Activated naive CD4-positive, alpha-beta T cell treated with anti-CD3 and anti-CD28 coated beads, Interleukin-2, amount 50 U/mL, for 72 hours (primary cell): ENCODE measurements at places on chromosomes 13 and 19.
A peak's percentile ranks its signal among the peaks of the same experiment; 100 is the strongest.

DNA sequence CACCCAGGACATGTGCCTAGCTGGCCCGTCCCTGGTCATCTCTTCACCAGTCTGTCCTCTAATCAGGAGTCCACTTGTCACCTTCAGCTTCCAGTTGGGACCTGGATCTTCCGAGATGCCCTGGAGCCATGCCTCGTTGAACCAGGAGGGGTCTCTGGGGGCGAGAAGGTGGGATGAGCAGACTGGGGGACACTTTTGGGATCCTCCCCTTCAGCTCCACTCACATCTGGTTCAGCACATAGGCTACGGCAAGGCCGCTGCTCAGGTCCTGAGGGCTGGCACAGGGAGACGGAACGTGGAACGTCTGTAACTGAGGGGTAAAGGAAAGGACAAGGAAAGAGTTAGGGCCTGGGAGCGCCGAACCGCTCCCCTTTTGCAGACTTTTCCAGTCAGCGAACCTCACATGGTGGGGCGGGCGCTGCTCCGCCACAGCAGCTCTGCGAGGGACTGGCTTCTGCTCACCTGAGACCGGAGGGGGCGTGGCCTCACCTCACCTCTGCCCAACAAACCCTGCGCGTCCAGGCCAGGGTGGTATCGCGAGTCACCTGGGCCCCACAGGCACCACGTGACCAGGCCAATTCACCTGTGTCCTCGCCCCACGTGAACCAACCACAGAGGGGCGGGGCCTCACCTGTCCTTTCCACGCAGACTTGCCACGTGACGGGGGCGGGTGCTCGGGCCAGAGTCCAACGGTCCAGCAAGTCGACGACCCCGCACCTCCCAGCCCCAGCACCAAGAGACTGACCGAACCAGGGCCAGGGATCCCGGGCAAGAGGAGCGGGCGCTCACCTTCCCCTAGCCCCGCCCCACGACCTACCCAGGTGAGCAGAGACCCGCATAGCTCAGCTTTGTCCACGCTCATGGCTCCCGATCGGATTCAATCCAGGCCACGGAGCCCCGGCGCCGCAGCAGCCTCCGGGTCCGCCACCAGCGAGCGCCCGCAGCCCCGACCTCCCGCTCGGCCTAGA lies at the start of gene HOOK2:
TSS of gene HOOK2 (minus strand) at position 965 of the 968 bp plus-strand sequence. CDS start at position 862, 103 bp downstream.
- no peak for DNase-seq

GRCh38 chr19:45104658-45105349 lies 11.8 kb downstream of the PPP1R37 start:
- no peak for DNase-seq

GRCh38 chr13:32390048-32390447 lies 37.9 kb downstream of the N4BP2L1 start:
- no peak for DNase-seq

DNA sequence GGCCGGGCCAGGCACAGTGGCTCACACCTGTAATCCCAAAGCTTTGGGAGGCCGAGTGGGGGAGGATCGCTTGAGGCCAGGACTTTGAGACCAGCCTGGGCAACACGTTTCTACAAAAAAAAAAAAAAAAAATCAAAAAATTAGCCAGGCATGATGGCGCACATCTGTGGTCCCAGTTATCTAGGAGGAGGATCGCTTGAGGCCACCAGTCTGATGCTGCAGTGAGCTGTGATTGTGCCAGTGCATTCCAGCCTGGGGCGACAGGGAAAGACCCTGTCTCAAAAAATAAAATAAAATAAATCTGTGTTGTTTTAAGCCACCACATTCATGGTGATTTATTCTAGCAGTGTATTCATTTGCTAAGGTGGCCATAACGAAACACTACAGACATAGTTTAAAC lies 4.1 kb upstream of the DACT3 start:
- DNase-seq, result no peak

DNA sequence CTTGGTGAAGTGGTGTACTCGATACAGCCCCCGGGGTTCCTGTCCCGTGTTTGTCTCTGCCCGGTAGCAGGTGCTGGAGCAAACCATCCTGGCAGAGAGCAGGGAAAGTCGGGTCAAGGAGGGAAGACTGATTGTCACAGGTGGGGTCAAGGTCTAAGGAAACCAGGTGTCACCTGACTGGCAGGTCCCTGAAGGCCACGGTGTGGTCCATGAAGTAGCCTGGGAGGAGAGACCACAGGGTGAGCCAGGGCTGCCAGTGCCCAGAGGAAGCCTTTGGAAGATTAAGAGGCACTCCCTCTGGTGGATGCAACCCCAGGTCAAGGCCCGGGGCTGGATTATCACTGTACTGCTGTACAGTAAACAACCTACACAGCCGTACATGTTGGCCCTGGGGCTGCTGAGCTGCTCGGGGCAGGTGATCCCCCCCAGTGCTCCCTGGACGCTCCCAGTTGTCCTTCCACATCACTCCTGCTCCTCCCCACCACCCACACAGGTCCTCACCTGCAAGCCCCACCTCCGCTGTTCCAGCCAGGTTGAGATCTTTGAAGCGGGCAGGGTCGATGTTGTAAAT lies 6.0 kb upstream of the CCER2 start:
- DNase-seq, result no peak

DNA sequence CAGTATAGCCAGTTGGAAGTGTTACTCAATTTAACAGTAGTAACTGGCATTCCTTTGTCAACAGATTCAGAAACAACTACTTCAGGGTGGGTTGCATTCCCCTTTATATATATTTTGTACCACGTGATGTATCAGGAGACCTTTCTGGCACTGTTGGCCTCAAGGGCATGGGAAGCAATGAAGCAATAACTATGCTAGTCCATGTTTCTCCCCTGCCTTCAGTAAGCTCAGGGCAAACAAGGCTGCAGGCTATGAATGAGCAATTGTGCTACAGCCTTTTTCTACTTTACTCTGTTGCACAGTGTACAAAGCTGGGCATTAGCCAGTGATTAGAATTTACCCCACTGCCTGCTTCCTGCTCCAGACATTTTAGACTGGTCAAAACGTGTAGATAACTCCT lies 348.8 kb downstream of the GPC5 start:
- DNase-seq, result no peak

- no peak for DNase-seq
Measured at GRCh38 chr19:15320116-15320515, 12.2 kb downstream of the BRD4 start.

- DNase-seq, result no peak
Measured at GRCh38 chr19:41367848-41368301, 3.9 kb upstream of the B9D2 start.

GRCh38 chr19:31223740-31224534 lies 125.3 kb downstream of the TSHZ3 start:
- no peak for DNase-seq

GRCh38 chr19:40388481-40388880 lies 1.5 kb downstream of the HIPK4 start:
- no peak for DNase-seq

DNA sequence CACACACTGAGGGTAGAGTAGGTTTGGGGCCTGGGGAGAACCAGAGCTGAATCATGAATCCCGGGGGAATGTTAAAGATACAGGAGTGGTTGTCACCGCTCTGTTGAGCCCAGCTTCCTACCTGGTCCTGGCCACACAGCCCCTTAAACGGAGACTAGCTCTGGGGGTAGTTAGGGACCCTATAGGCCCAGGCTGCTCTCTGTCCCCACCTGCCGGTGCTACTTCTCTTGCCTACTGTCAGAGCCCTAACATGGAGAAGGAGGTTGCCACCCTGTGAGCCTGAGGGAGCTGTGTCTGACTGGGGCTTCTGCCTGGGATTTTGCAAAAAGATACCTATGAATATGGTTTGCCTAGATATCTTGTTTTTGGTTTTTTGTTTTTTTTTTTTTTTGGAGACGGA lies 36.6 kb upstream of the ZNF429 start:
- no peak for DNase-seq

DNA sequence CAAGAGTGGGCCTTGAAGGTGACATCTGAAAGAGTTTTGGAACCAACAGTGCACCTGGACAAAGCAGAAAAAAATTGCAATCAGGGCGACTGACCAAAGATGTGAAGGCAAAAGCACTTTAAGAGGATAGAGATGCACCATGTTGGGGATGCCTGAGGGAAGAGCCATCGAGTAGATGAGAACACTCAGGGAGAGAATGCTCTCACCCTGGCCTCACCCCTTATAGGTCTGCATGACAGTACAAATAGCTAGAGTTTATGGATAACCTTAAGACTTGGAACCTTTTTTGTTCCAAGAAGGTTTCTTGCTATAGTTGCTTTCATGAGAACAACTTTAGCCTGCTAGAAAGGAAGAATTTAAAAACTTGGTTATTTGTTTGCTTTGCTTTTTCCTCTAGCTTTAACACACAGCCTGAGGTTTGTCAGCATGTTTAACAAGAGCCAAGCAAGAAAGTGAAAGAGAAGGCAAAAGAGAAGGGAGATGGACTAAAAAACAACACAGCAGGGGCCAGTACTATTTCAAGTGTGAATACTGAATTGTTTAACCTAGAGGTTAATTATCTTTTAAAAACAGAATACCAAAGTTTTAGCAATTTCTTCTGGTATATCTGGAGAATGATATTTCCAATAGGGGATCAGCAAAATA lies 418.9 kb downstream of the DIAPH3 start:
- DNase-seq, result no peak

DNA sequence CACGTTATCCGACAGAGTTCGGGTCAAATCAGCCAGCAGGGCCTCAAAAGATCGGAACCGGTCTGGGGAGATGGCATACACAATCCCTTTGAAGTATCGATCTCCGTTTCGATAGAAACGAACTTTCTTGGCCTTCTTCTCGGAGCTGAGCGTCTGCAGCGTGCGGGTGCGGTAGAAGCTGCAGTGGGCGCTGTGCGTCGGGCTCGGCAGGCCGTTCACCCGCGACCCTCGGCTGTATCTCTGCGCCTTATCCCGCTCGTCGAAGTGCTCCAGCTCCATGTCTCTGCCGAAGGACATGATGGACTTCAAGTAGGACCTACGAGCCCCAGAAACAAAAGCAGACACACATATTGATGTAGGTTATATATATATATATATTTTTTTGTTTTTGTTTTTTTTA lies 5.3 kb downstream of the DCLK1 start:
- no peak for DNase-seq

DNA sequence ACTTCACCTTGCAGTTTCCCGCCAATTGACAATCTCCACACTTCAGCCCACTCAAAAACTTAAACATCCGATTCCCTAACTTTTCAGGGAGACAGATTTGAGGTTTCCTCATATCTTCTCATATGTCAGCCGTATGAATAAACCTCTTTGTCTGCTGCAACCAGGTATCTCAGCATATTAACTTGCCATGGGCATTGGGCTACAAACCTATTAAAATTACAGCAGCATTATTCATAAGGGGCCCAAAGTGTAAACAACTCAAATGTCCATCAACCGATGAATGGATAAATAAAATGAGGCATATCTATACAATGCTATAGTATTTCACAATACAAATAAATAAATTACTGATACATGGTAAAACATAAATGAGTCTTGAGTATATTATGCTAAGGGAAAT lies 179.4 kb upstream of the ATXN8OS start:
- DNase-seq, result no peak

- no peak for DNase-seq
Measured at GRCh38 chr19:38638461-38638860, 9.0 kb upstream of the ACTN4 start.

DNA sequence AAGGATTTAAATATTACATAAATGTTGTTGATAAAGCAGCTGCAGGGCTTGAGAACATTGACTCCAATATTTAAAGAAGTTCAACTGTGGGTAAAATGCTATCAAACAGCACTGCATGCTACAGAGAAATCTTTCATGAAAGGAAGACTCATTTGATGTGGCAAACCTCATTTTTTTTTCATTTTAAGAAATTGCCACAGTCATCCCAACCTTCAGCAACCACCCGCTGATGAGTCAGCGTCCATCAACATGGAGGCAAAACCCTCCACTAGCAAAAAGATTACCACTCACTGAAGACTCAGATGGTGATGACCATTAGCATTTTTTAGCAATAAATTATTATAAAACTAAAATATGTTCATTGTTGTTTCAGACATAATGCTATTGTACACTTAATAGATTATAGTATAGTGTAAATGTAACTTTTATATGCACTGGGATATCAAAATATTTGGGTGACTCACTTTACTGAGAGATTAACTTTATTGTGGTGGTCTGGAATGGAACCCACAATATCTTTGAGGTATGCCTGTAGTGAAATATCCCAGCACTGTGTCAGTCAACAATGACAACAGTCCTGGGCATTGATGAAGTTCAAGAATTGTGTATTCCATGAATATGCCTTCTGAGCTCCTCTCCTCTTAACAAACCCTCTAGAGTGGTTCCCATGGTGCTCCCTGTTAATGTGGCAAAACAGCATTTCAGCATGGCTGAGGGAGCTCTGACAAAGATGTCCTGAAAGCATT lies 52.4 kb upstream of the SOX21 start:
- peak; percentile 4 for DNase-seq

- no peak for DNase-seq
Measured at GRCh38 chr19:28881616-28882015, 331.3 kb downstream of the UQCRFS1 start.

DNA sequence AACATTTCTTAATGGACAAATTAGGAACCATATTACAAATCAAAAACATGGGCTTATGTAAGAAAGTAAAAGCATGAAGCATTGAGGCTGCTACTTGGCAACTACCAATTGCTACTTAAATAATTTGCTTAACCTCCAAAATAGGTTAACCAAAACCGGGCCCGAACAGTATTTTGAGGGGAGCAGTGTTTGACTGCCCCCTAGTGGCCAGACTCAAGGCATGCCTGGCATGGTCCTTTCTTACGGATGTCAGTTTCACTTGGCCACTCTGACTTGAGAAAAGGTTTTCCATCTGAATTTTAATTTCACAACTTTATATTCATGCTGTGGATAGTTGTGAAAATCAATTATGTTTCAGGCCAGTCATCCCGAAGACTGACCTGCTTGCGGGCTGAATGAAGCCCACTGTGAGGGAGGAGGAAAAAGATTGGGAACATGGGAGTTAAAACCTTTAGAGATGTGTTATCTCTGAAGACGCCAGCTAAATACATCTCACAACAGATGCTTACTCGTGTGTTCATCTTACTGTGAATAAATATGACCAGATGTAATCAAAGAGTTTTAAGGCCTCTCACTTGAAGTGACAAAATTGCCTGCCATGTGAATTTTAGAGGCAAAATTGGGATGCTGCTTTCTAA lies 2.9 kb downstream of the RXFP2 start:
- no peak for DNase-seq

DNA sequence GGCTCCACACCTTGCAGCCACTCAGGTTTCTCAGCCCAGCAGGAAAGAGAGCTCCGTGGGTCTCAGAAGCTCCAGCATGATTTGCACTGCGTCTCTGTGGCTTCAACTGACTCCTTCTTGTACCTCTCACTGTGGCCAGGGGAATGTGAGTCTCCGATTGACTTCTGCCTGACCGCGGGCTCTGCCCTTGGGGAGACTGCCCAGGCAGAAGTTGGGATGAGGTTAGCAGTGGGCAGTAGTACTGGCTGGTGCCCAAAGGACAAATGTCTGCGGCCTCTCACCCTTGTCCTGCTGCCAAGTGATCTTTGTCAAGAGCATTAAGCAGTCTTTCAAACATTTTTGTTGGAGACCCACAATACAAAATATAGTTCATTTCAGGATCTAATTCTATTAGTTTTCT lies 34.4 kb upstream of the FXYD3 start:
- no peak for DNase-seq

GRCh38 chr19:53507523-53508442 lies 30.2 kb upstream of the ZNF331 start:
- no peak for DNase-seq
